H1 (cell line): ENCODE measurements at places on chromosomes 1 and 21. TPM values are rescaled to one million over a fixed set of nuclear protein-coding genes. Genes with fewer than 3 reads are reported as not detected.

DNA sequence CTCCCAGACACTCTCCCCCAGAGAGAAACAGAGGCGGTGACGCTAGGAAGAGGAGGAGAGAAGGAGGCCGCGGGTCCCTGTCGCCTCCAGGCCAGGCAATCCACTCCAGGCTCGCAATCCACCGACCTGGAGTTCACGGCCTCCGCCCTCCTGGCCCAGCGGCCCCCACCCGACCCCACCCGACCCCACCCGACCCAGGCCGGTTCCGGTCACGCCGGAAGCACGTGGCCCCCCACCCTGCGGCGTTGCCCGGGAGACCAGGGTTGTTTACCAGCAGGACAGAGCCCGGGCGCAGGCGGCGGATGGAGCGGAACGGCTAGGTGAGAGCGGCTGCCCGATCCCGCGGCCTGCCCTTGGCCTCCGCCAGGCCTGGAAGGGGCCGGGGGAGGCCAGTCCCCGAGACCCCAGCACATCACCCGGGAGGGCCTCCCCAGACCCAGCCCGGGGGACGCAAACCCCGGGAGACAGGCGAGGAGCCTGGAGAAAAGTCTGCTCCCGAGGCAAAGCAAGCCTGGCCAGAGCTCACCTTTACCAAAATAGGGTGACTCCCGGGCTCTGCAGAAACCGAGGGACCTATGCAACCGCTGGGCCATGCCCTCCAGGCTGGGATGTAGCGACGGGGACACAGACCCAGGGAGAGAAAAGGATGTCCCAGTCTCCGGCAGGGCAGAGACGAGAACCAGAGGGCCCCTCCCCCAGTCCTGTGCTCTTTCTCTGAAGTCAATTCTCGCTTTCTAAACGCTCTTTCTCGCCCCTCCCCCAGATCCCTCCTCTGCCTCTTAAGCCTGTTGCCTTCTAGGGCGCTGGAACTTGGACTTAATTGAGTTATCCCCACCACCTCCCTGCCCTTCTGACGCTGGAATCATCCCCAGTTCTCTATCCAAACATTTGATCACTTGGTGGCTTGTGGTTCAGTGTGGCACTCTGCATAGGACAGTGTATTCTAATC is at the start of the genes PLA2G2C and UBXN10:
Gene PLA2G2C, minus strand, starts transcription at position 685 of the 949 bp plus-strand sequence. CDS start 9,155 bp downstream, outside the sequence.
Gene UBXN10, plus strand, starts transcription at position 263 of the 949 bp plus-strand sequence. CDS start 4,466 bp downstream, outside the sequence.
- DNase-seq: peak; percentile 85

- DNase-seq: no peak
Measured at GRCh38 chr21:42983103-42983502, 8.7 kb downstream of the PKNOX1 start.

DNA sequence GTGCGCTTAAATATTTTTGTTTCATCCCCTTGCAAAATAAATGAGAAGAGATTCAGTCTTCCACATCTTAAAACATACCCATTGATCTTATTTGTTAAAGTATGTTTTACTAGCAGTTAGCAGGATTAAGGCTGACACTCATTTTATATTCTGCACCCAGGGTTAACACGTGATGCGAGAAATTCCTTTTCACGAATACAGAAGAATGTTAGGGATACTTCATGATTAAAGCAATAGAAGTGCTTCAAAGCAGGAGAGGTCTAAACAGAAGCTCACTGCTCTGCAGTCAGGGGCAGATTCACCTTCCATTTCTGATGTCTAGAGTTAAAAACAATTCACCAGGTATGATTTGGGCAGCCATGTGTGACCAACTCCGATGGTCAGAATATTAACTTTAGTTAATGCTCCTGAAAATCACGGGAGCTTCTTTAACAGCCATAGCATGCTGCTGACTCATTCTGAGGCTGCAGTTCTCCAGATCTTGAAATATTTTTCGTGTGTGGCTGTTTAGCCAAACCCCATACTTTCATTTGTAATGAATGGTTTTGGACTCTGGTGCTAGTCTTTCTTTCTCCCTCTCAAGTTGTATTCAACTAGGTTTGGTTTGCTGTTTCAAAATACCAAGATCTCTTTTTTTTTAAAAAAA is 19.7 kb downstream of the BCAR3 start:
- no peak for DNase-seq

GRCh38 chr1:59484096-59484495 is 187.2 kb downstream of the FGGY start:
- no peak for DNase-seq

DNA sequence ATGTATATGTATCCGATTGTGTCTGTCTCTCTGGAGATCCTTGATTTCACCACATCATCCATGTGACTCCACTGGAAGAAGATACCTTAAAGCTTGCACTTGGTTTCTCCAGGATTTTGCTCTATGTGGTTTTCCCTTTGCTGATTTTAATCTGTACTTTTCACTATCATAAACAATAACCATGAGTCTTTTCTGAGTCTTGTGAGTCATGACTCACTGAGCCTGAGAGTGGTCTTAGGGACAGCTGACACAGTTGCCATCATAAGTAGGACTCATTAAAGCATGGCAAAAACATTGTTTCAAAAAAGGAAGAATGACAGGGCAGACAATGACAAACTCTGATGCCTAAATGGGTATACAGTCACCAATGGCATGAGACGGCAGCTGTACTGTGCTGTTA is 226.2 kb downstream of the AKT3 start:
- no peak for DNase-seq

GRCh38 chr1:27145934-27146354 is 9.0 kb downstream of the SLC9A1 start:
- no peak for DNase-seq

- DNase-seq: peak; percentile 54
Measured at GRCh38 chr1:78617615-78618026, 2.6 kb upstream of the IFI44L start.

DNA sequence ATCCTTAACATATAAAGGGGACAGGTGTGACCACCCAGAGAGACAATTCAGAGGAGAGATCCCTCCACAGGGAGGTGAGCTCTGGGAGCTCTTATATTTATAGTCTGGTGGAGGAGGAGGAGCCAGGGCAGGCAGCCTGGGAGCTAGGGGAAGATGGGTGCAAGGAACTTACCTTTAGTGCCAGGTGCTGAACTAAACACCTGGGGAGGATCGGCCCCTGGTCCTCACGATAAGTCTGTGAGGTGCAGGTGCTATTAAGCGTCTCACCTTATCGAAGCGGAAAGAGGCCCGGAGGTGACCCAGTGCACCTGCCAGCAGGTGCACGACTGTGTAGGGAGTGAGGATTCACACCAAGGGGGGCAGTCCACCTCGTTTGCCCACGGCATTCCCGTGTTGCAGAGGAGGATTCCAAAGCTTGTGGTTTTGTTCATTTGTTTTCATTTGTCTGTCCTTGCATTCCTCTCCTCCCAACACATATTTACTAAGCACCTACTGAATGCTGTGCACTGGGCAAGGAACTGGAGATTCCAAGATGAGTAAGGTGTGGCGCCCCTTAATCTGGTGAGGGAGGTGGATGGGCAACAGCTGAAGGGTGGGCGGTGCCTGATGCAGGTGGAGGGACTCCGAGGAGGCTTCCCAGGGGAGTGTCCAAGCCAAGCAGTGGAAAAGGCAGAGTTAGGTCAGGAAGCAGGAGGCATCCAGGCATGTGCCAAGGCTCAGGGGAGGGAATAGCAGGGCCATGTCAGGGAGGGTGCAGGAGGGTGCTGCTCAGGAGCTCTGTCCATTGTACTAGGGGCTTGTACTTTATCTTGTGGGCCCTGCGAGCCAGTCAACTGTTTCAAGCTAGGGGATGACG is 11.5 kb downstream of the ARHGEF10L start:
- no peak for DNase-seq

DNA sequence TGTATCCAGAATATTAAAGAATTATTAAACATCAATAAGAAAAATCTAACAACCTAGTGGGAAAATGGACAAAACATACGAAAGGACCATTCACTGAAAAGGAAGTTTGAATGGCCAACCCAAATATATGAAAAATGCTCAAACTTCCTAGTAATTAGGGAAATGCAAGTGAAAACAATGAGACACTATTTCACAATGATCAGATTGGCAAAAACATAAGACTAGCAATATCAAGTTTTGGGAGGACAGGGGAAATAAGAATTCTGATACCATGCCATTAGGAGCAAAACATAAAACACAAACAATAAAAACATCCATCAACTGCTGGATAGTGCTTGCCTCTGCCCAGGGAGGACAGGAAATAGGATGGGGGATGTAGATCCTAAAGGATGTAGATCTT is 14.3 kb downstream of the XCL2 start:
- DNase-seq: no peak

DNA sequence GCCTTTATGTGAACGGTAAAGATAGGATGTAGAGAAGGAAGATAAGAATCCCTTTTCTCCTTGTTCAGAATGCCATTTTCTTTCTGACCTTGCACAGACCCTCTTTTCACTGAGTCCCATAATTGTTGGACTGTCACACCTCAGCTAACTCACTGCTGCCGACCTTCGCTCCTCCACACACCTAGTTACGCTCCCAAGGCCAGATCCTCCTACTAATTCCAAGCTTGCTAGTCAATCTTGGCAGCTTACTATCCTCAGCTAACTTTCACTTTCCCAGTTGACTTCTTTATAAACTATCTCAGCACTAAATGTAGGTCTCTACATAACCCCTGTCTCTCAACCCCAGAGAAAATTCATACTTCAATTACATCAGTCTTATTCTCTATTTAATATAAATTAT is 471.8 kb upstream of the PRMT6 start:
- DNase-seq: no peak

GRCh38 chr21:15688016-15688415 is 41.8 kb upstream of the USP25 start:
- DNase-seq: no peak

- no peak for DNase-seq
Measured at GRCh38 chr1:53521924-53522552, 62.8 kb downstream of the DMRTB1 start.

DNA sequence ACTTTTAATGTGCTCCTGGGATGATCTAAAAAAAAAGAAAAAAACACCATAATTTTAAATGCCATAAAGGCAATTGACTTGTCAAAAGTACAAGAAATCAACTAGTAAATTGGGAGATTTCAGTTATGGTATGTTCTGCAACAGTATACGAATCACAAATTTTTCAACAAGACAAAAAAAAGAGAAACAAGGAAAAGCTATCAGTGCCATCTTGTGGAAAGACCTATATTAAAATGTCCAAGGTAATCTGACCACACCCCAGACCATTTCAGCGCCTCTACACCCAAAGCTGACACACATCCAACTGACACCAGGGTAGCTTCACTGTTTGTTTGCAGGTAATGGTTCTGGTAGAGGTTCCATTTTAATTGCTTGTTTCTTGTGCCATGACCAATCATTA is 5.0 kb upstream of the DUSP23 start:
- no peak for DNase-seq

DNA sequence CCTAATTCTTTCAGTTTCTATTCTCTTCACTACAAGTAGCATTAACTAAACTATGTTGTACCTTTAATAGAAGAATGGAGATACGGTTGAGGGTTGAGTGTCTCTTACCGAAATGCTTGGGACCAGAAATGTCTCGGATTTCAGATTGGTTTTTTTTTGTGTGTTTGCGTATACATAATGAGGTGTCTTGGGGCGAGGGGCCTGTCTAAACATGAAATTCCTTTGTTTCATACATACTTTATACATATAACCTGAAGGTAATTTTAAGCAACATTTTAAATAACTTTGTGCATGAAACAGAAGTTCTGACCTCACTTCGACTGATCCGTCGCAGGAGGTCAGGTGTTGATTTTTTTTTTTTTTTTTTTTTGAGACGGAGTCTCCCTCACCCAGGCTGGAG is 36.3 kb upstream of the MYOCOS start:
- DNase-seq: no peak

- DNase-seq: no peak
Measured at GRCh38 chr1:9128166-9128519, 759 bp downstream of the GPR157 start.

- DNase-seq: no peak
Measured at GRCh38 chr1:185894791-185895190, 160.6 kb downstream of the HMCN1 start.

DNA sequence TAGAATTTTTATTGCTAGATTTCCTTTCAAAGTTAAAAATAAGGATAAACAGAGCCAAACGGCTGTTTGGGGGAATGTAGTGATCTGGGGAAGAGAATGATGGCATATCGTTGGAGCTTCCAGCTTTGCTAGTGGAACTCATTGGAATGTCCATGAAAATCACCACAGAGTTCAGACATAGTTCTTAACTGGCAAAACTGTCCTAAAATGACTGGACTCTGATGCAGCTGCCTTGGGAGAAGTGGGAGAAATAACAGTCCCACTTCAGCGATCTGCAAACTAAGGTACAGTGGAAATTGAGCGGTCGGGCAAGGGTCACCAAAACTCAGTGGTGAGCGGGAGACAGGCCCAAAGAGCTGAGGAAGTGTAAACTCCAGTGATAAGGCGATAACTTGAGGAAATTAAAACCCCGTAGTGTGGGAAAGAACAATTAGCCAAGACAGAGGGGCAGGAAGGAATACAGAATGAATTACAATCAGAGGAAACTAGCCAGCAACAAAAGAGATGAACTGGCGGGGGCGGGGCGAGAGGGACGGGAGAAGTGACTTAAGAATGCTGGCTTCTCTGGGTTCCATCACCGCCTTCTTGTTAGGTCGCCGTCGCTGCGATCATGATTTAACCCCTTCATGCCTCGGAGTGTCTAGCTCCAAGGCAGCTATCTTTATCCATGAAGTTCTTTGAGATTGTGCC is 89.8 kb upstream of the ARHGAP29 start:
- peak; percentile 58 for DNase-seq

DNA sequence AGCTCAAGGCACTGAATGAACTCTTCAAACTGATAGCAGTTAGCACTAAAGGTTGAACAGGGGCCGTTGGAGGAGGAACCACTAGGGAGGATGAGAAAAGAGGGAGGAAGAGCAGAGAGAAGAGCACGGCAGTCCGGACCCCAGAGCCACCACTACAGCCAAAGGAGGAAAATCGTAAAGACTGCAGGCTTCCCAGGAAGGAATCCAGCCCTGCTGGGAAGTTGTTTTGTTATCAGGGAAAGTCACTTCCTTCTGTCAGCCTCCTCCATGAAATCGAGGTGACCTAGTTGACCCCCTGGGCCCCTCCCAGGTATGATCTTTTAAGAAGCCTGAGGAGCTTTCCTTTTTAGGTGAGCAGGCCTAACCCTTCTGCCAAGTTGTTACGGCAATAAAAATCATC is 88.2 kb downstream of the PBX1 start:
- no peak for DNase-seq

DNA sequence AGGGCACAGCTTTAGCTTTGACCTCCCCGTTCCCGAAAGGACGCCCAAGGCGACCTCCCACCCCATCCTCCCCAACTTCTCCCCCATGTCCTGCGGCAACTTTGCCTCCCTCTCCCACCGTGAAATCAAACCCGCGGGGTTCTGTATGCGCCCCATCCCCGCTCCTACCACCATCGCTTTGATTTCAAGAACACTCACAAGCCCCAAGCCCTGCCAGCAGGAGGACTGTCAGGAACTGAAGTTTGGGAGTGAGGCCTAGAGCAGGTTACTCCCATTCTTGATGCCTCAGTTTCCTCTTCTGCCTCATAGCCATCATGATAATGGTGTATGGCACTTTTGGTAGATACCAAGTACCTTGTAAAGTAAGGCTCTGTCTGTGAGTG is 2.3 kb downstream of the PTPRU start:
- no peak for DNase-seq

Gene RGSL1
- not detected in 2 replicates for total RNA-seq

Gene A3GALT2
- not detected in 2 replicates for total RNA-seq

Gene RGS8
- 0.13 and 0.29 TPM in 2 replicates for total RNA-seq

Gene CYYR1
- 37.6 and 37.9 TPM in 2 replicates for total RNA-seq

Gene SLAMF9
- total RNA-seq: not detected in 2 replicates

Gene NTMT2
- 0.67 TPM in 1 of 2 replicates, not detected in the other for total RNA-seq

Gene GPATCH2
- 12.2 and 13.1 TPM in 2 replicates for total RNA-seq

Gene CD247
- total RNA-seq: 1.7 and 2.2 TPM in 2 replicates
